ENCODE measurements at places on chromosomes 1 and 21. TPM values are rescaled to one million over a fixed set of nuclear protein-coding genes. Genes with fewer than 3 reads are reported as not detected.

The CFAP141 gene
- not detected for total RNA-seq

The EPHA2 gene
- not detected for total RNA-seq

The CFHR5 gene
- not detected for total RNA-seq

The CHI3L2 gene
- total RNA-seq = 2.6 TPM

The CD1E gene
- not detected for total RNA-seq

The ECM1 gene
- 1.3 TPM for total RNA-seq

The RPTN gene
- total RNA-seq = not detected

The GPR37L1 gene
- total RNA-seq = not detected

The KDM1A gene
- total RNA-seq = 69.6 TPM

The MAN1C1 gene
- 2.1 TPM for total RNA-seq

The HSD3B2 gene
- not detected for total RNA-seq

The AKR7A3 gene
- total RNA-seq = 0.51 TPM

The C4BPB gene
- total RNA-seq = 0.65 TPM

The FRRS1 gene
- 3.0 TPM for total RNA-seq

The TCHHL1 gene
- total RNA-seq = not detected

The FCGR1A gene
- total RNA-seq = not detected

The ESRRG gene
- not detected for total RNA-seq

The NR1I3 gene
- not detected for total RNA-seq

The MAP3K6 gene
- 5.0 TPM for total RNA-seq

The RBP7 gene
- total RNA-seq = not detected

The SZRD1 gene
- total RNA-seq = 204 TPM

The GJA9 gene
- not detected for total RNA-seq

The RPL11 gene
- total RNA-seq = 1,199 TPM

The MX1 gene
- total RNA-seq = 5.3 TPM

The CHRM3 gene
- total RNA-seq = not detected

The NUAK2 gene
- 1.3 TPM for total RNA-seq

The FAM78B gene
- 0.25 TPM for total RNA-seq

The SLC30A2 gene
- not detected for total RNA-seq

The OR10T2 gene
- total RNA-seq = not detected

The PIK3R3 gene
- 3.3 TPM for total RNA-seq

The TDRKH gene
- 12.7 TPM for total RNA-seq

The DENND2D gene
- total RNA-seq = 232 TPM

The KCNN3 gene
- total RNA-seq = 0.10 TPM
